ENCODE measurements at places on chromosomes 2 and 18.

GRCh38 chr2:220451438-220451837 lies 824.0 kb downstream of the SLC4A3 start:
- no peak for DNase-seq
- H3K27me3 ChIP-seq = peaks cover 11% of the 10 kb centered on the region
- no peaks in the 10 kb centered on the region for H3K36me3 ChIP-seq
- no peaks in the 10 kb centered on the region for H3K4me1 ChIP-seq
- H3K27ac ChIP-seq = no peak overlapping the region
- H3K4me3 ChIP-seq = no peak overlapping the region

GRCh38 chr2:200125444-200126284 lies 170.3 kb downstream of the MAIP1 start:
- H3K4me3 ChIP-seq = no peak overlapping the region
- no peaks in the 10 kb centered on the region for H3K27me3 ChIP-seq
- H3K36me3 ChIP-seq = no peaks in the 10 kb centered on the region
- H3K4me1 ChIP-seq = no peaks in the 10 kb centered on the region

DNA sequence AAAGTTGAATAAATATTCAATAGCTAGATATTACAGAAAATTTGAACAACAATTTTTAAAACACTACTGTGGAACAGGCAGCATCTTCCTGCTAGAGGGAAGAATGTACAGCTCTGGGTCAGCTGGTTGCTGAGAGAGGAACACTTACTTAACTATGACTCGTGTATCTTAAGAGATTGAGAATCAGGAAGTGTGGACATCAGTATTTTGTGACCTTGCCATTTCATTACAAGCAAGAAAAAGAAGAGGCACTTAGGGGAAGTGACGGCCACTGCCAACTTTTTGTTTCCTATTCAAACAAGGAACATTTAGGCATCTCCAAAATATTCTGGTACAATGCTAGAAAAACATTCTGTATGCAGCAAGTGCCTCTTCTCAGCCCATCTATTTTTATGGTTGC lies 45.9 kb downstream of the ITPRID2 start:
- H3K27me3 ChIP-seq = no peaks in the 10 kb centered on the region
- no peak overlapping the region for H3K4me3 ChIP-seq
- H3K36me3 ChIP-seq = no peaks in the 10 kb centered on the region
- H3K27ac ChIP-seq = no peak overlapping the region
- DNase-seq = no peak

GRCh38 chr18:21064347-21064746 lies 47.3 kb downstream of the ROCK1 start:
- DNase-seq = no peak
- no peak overlapping the region for H3K27ac ChIP-seq
- no peaks in the 10 kb centered on the region for H3K27me3 ChIP-seq
- H3K36me3 ChIP-seq = peaks cover 37% of the 10 kb centered on the region
- no peak overlapping the region for H3K4me3 ChIP-seq
- H3K4me1 ChIP-seq = peaks cover 7% of the 10 kb centered on the region

- DNase-seq = no peak
- peaks cover 8% of the 10 kb centered on the region for H3K4me1 ChIP-seq
- no peaks in the 10 kb centered on the region for H3K27me3 ChIP-seq
- H3K36me3 ChIP-seq = no peaks in the 10 kb centered on the region
- no peak overlapping the region for H3K4me3 ChIP-seq
- H3K27ac ChIP-seq = no peak overlapping the region
Measured at GRCh38 chr2:61631321-61631720, 93.2 kb upstream of the XPO1 start.

- peak overlapping the region; percentile 95 for H3K27ac ChIP-seq
- H3K4me3 ChIP-seq = peak overlapping the region; percentile 92
Measured at GRCh38 chr2:218567797-218568189, 358 bp downstream of the USP37 start.

GRCh38 chr2:8436585-8436984 lies 245.3 kb upstream of the ID2 start:
- no peaks in the 10 kb centered on the region for H3K36me3 ChIP-seq
- DNase-seq = no peak
- H3K27me3 ChIP-seq = no peaks in the 10 kb centered on the region
- H3K4me1 ChIP-seq = peaks cover 8% of the 10 kb centered on the region
- no peak overlapping the region for H3K4me3 ChIP-seq

DNA sequence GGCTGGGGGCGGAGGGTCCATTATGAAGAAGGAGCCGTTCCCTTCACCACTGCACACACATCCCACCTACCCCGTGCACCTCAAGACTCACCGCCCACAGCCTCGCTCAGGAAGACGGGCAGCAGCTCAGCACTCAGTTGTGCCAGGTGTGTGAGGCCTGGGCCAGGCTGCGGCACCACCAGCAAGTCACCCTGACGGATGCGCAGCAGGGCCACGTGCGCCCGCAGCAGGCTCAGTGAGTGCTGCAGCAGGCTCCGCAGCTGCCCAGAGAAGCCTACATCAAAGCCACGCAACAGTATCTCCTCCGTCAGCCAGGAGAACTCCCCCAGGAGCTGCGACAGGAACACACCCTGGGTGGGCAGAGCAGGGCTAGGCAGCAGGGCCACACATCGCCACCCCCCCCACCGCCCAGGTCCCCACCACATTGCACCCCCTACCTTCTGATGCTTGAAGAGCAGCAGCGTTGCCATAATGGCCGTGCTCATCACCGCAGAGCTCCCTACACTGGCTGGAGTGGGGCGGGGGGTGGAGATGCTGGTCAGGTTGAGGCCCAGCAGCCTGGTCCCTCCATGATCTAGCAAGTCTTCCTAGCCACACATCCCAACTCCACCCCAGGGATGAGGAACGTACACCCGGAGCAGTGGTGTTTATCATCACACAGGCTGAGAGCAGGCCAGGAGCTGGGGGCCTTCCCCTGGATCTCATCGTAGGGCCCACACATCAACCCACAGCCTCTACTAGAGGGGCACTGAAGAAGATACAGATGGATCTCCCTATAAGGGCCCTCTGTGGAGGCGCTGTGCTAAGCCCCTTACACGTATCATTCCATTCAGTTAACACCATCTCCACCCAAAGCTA lies 10.2 kb downstream of the GPAT2 start:
- H3K27me3 ChIP-seq = no peaks in the 10 kb centered on the region
- H3K27ac ChIP-seq = no peak overlapping the region
- H3K4me1 ChIP-seq = no peaks in the 10 kb centered on the region

GRCh38 chr2:108922141-108922915 lies 66.7 kb downstream of the EDAR start:
- no peak overlapping the region for H3K4me3 ChIP-seq
- H3K4me1 ChIP-seq = peaks cover 12% of the 10 kb centered on the region
- DNase-seq = no peak
- H3K27me3 ChIP-seq = no peaks in the 10 kb centered on the region

GRCh38 chr2:100205174-100205573 lies 62.8 kb upstream of the AFF3 start:
- H3K4me1 ChIP-seq = peaks cover 2% of the 10 kb centered on the region
- no peak overlapping the region for H3K4me3 ChIP-seq
- peaks cover 1% of the 10 kb centered on the region for H3K27me3 ChIP-seq
- H3K27ac ChIP-seq = no peak overlapping the region
- no peak for DNase-seq
- H3K36me3 ChIP-seq = no peaks in the 10 kb centered on the region

- peaks cover 35% of the 10 kb centered on the region for H3K4me1 ChIP-seq
- no peak overlapping the region for H3K27ac ChIP-seq
- no peak overlapping the region for H3K4me3 ChIP-seq
- no peaks in the 10 kb centered on the region for H3K36me3 ChIP-seq
Measured at GRCh38 chr2:105401867-105402266, 3.0 kb upstream of the FHL2 start.

- H3K4me1 ChIP-seq = peaks cover 4% of the 10 kb centered on the region
- H3K36me3 ChIP-seq = peaks cover 1% of the 10 kb centered on the region
- no peak within 1 kb of the TSS for H3K27ac ChIP-seq
- peaks cover 12% of the 10 kb centered on the region for H3K27me3 ChIP-seq
- no peak within 1 kb of the TSS for H3K4me3 ChIP-seq
- DNase-seq = no peak
Measured at GRCh38 chr2:79025421-79025820, at the start of gene REG3G. Gene REG3G (plus strand): TSS chr2:79025702. CDS start chr2:79026094, 392 bp downstream.

GRCh38 chr2:222470802-222471468 lies 46.6 kb downstream of the SGPP2 start:
- H3K27ac ChIP-seq = no peak overlapping the region
- H3K4me3 ChIP-seq = no peak overlapping the region
- DNase-seq = no peak
- no peaks in the 10 kb centered on the region for H3K36me3 ChIP-seq

GRCh38 chr2:176652300-176653182 lies 383.3 kb downstream of the MTX2 start:
- no peak for DNase-seq
- H3K27me3 ChIP-seq = peaks cover 31% of the 10 kb centered on the region
- H3K4me1 ChIP-seq = peaks cover 18% of the 10 kb centered on the region
- H3K36me3 ChIP-seq = no peaks in the 10 kb centered on the region

GRCh38 chr2:151291224-151291623 lies 1.8 kb upstream of the NMI start:
- H3K27me3 ChIP-seq = no peaks in the 10 kb centered on the region
- H3K4me3 ChIP-seq = no peak overlapping the region
- no peaks in the 10 kb centered on the region for H3K36me3 ChIP-seq
- H3K27ac ChIP-seq = no peak overlapping the region

- no peaks in the 10 kb centered on the region for H3K27me3 ChIP-seq
- no peak overlapping the region for H3K4me3 ChIP-seq
- H3K27ac ChIP-seq = no peak overlapping the region
- no peak for DNase-seq
- no peaks in the 10 kb centered on the region for H3K36me3 ChIP-seq
Measured at GRCh38 chr2:58512878-58513277, 271.8 kb upstream of the FANCL start.

DNA sequence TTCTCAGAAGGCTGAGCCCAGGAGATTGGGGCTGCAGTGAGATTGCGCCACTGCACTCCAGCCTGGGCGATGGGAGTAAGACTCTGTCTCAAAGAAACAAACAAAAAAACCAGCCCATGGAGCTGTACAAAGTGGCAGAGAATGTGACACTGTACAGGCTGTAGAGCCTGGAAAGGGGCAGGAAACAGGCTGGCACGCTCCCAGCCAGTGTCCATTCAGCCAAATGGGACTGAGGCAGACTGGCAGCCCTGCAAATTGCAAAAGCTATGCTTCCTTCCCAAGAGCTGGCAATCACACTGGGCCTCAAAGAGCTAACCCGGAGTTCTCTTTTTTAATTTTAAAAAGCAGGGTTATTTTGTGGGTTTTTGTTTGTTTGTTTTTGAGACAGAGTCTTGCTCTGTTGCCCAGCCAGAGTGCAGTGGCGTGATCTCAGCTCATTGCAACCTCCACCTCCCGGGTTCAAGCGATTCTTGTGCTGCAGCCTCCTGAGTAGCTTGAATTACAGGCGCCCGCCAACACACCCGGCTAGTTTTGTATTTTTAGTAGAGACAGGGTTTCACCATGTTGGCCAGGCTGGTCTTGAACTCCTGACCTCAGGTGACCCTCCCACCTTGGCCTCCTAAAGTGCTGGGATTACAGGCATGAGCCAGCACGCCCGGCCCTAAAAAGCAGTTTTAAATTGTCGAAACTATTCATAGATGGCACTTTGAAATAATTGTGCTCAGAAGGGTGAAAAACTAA lies 42.8 kb downstream of the SCRN3 start:
- H3K27me3 ChIP-seq = no peaks in the 10 kb centered on the region
- DNase-seq = no peak
- no peak overlapping the region for H3K4me3 ChIP-seq
- peaks cover 9% of the 10 kb centered on the region for H3K36me3 ChIP-seq
- peaks cover 28% of the 10 kb centered on the region for H3K4me1 ChIP-seq
- H3K27ac ChIP-seq = no peak overlapping the region

GRCh38 chr2:78077633-78078032 lies 555.5 kb upstream of the LRRTM4 start:
- no peak overlapping the region for H3K27ac ChIP-seq
- no peaks in the 10 kb centered on the region for H3K36me3 ChIP-seq
- peaks cover 16% of the 10 kb centered on the region for H3K4me1 ChIP-seq
- no peaks in the 10 kb centered on the region for H3K27me3 ChIP-seq
- DNase-seq = no peak

DNA sequence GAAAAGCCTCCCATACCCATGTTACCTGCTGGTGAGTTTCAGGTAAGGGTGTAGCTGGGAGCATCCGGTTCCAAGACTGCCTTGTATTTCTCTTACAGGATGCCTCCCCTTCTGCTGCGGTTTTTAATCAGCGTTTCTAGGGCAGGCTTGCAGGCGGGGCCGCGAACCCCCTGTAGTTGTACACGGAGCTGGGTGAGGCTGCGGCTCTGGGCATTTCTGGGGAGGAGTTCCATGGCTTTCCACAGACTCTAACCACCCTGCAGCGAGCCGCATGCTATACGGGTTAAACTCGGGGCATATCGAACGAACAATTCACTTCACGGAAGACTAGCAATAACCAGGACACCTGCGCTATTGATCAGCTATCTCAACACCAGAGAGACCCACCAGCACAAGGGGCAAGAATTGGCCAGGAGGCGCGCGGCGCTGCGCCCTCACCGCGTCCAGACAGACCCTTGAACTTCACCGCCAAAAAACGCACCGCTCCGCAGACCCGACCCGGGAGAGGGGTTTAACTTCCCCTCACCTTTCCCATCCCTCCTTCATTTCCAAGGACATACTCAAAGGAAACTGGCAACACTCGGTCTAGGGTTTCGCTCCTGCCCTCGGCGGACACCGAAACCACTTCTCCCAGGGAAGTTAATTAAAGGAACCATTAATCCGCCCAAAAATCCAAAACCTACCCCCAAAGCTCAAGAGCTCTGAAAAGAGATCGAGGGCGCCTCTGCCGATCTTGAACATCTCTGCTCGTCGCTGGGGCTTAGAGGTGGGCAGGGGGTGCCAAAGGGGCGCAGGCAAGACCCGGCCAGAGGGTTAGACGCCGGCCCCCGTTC lies 909 bp downstream of the TGFA start:
- no peak overlapping the region for H3K27ac ChIP-seq
- H3K27me3 ChIP-seq = peaks cover 82% of the 10 kb centered on the region
- no peak for DNase-seq
- peaks cover 18% of the 10 kb centered on the region for H3K4me1 ChIP-seq
- H3K36me3 ChIP-seq = no peaks in the 10 kb centered on the region

GRCh38 chr2:79573895-79574674 lies 61.2 kb downstream of the CTNNA2 start:
- no peak overlapping the region for H3K4me3 ChIP-seq
- no peak for DNase-seq
- no peak overlapping the region for H3K27ac ChIP-seq
- no peaks in the 10 kb centered on the region for H3K4me1 ChIP-seq
- no peaks in the 10 kb centered on the region for H3K36me3 ChIP-seq

DNA sequence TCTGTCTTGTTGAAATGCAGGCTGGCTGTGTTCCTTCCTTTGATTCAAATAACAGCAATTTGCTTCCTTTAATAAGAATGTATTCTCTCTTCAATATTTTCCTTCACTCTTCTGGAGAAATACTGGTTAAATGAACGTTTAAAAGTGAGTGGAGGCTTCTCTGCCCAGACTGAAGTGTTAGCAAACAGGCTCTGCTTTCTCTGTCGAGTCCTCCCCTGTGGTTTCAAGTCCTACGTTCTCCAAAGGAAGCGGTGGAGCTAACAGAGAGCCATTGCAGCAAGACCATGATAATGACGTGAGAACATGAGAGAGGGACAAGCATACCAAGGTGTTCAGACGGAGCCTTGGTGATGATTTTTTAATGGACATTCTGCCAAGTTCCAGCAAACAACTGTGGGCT lies 26.2 kb upstream of the PID1 start:
- DNase-seq = no peak
- peaks cover 17% of the 10 kb centered on the region for H3K27me3 ChIP-seq
- H3K4me1 ChIP-seq = no peaks in the 10 kb centered on the region

Measured in mesothelial cell of epicardium (in vitro differentiated cells).